ENCODE measurements at places on chromosomes 7 and 10. TPM values are rescaled to one million over a fixed set of nuclear protein-coding genes. Genes with fewer than 3 reads are reported as not detected.

DNA sequence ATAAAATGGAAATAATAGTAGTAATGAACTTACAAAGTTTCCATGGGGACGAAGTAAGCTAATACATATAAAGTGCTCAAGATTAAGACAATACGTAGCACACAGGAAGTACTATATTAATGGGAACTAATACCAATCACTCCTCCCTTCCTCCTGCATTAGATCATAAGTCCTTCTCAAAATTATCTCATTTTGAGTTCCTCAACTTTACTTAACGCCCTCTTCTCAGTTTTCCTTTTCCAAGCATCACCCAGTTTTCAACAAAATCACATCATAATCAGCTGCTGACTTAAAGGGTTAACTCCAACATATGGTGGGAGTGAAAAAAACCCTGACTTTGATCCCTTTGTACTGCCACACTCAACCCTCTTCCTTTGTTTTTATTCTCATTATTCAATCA lies 24.4 kb downstream of the JMJD1C start:
- no peak for DNase-seq

GRCh38 chr10:72254813-72255568 lies 18.7 kb upstream of the DDIT4 start:
- DNase-seq: no peak

DNA sequence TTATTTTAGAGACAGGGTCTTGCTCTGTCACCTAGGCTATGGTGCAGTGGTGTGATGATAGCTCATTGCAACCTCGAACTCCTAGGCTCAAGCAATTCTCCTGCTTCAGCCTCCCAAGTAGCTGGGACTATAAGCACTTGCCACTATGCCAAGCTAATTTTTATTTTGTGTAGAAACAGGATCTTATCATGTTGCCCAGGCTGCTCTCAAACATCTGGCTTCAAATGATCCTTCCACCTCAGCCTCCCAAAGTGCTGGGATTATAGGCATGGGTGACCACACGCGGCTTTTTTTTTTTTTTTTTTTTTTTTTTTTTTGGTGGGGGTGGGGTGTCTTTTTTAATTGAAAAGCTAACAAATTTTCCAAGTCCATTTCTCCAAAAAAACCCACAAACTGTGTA lies 18.4 kb downstream of the HPS6 start:
- DNase-seq: no peak

GRCh38 chr10:54800741-54801421 lies at the start of gene PCDH15:
Gene PCDH15, minus strand, starts transcription at chr10:54801231. Its CDS starts 136,969 bp downstream, at chr10:54664262.
- peak; percentile 38 for DNase-seq

GRCh38 chr7:22487978-22488642 lies 11.9 kb downstream of the STEAP1B start:
- DNase-seq: no peak

DNA sequence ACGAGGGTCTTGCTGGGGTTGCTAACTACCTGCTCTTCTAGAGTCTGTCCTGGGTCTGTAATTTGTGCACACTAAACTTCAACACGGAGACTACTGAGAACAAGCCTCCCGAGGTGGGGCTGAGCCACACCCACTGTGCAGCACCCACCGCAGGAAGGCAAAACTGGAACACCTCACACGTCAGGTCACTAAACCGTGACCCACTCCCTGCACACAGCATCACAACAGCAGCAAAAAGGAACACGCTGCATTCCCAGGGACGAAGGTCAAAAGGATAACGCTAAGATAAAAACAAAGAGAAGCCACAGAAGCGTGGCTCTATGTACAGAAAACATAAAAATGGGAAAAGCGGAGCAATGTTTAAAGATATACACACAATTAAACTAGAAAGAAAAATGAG lies 170.1 kb downstream of the MAD1L1 start:
- DNase-seq: no peak

DNA sequence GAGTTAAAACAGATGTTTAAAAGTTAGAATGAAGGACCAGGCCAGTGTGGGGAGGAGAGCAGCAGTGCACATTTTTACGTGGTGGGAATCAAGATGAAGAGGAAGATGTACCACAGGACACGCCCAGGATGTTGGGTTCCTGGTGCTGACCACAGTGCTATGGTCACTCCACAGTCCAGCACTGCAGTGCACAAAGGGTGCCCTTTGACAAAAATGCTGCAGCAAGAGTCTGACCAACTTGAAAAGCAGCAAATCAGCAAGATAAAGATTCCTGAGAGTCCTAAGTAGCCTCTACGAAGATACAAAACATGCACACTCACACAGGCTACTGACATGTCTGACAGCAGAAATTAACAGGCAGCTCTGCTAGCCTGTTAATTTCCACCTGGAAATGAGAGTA lies 107.1 kb downstream of the PIP4K2A start:
- DNase-seq: no peak

- DNase-seq: no peak
Measured at GRCh38 chr10:13317474-13317873, 17.6 kb upstream of the PHYH start.

- DNase-seq: no peak
Measured at GRCh38 chr7:158366916-158367633, 220.5 kb downstream of the PTPRN2 start.

- no peak for DNase-seq
Measured at GRCh38 chr7:730501-731439, 3.7 kb upstream of the PRKAR1B start.

DNA sequence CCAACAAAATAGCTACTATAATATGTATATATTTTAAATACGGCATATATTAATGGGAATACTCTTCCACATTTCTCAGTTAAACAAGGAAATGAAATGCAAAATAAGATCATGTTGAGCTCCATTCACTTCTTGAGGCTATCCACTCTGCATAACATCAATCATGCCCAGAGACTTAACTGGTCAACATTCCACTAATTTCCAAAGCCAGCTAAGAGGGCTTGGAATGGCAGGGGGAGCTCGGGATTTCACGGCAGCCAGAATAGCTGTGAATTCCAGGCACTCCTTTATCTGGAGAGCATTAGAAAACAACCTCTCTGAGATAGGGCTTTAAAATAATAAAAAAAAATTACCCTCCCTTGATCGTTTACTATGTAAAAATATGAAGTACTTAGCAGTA lies 194.9 kb upstream of the CDCA7L start:
- DNase-seq: no peak

GRCh38 chr10:86758189-86759072 lies 2.0 kb downstream of the BMPR1A start:
- no peak for DNase-seq

- DNase-seq: no peak
Measured at GRCh38 chr7:131108212-131108940, 219.3 kb upstream of the MKLN1 start.

GRCh38 chr10:124092860-124093773 lies at the start of gene CHST15:
Gene CHST15, minus strand, starts transcription at chr10:124093598. Its CDS starts 47,386 bp downstream, at chr10:124046212.
- DNase-seq: no peak

DNA sequence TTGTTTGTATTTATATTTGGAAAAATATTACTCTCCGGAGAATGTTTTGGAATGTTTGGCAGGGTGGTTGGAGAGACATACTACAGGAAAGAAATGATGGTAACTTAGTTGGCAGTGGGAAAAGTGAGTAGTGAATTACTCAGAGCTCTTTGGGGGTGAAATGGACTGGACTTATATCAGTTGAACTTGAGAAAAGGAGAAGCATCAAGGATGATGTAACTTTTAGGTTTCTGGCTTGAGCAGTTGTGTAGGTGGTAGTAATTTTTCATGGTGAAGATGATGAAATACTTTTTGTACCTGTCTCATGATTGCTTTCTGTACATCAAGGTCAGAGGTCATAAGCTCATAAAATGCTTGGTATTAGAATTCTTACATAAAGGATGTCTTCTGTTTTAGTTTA lies 617.2 kb downstream of the AUTS2 start:
- DNase-seq: no peak

DNA sequence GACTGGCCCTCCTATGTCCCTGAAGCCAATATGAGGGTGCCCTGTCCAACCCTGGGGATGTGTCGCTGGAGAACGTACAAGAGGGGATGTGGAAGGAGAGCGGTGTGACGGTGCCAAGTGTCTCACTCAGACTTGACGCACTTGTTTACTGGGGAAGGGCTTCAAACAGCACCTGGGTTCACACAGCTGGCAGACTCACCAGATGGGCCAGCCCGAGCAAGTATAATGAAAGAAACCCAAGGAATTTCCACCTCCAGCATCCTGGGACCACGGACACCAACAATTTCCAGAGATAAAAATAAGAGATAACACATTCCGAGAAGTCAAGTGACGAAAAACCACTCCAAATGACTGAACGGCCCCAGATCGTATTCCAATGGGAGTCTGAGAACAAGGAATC lies 5.3 kb downstream of the ATP5MF start:
- no peak for DNase-seq

DNA sequence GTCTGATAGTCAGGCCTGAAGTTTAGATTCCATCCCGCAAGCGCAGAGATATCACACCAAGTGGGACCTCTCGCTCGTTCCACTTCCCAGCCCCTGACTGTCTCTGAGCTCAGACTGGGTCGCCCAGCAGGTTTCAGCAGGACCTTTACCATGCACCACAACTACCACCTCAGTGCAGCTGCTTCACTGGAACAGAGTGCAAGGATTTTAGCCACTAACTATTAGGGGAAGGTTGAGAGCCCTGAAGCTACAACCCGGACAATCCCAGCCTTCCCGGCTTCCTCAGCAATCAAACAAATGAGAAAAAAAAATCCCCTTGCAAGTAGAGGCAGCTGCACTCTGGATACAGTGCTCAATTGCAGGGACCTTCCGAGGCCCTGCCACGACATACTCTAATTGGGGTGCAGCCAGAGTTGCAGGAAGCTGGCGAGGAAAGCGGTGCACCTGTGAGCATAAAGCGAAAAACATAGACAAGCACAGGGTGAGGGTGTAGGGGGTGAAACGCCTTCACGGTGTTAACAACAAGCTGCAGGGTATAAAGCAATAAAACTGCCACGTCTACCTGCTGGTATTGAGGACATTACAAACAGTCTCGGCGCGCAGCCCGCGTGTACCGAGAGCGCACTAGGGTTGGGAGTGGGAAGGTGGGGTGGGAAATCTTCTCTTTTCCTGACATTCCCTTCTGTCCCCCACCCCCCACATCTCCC lies 2.6 kb upstream of the DLX6 start:
- no peak for DNase-seq

- no peak for DNase-seq
Measured at GRCh38 chr7:11315666-11316258, 342.1 kb downstream of the PHF14 start.

DNA sequence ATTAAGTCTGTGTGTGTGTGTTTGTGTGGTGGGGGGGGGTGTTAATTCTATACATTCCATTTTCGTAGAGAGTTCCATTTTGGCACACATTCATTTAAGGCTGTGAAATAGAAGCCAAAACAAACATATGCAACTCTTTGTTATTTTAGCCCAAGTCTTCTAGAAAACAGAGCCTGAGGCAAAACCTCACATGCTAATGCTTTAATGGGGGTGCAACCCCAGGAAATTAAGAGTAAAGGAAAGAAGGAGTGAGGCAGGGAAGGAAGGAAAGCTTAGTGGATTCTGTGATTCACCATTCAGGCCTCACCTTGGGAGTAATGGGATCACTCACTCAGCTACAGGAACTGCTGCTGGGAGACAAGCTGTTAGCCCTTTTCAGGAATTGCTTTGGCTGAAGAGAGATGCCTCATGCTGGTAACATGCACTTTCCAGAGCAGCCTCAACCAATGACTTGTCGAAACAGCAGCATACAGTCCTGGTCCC lies 73.0 kb upstream of the CTTNBP2 start:
- DNase-seq: no peak

DNA sequence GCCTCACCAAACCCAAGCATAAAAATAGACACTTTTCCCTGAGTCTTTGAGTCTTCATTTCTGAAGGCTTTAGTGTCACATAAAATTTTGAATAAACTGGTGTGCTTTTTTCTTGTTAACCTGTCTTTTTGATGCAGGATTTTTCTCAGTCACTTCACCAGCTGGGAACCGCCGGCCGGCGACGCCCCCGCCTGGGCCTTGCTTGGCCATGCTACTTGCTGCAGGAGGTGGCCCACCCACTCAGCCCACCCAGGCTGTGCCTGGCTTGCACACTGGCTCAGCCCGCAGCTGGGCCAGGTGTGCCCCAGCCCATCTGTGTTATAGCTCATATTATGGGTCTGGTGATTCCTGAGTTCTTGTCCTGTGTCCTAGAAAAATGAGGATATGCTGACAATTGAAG lies 247.4 kb upstream of the CACNA2D1 start:
- DNase-seq: no peak

DNA sequence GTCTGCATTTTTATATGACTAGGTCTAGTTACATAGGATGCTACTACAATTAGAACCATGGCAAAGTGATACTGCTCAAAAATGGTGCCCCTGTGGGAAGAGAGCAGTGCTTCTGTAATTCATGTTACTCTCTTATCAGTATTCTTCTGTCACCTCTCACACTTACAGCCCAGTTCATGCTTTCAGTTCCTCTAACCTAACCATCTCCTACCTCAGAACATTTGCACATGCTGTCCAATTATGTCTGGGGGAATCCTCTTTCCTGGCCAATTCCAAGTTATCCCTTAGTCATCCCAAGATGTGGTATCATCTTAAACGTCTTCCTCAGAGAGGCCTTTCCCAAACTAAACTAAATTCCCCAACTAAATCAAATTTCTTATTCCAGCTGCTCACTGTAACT lies 190.2 kb downstream of the RELN start:
- no peak for DNase-seq

- DNase-seq: no peak
Measured at GRCh38 chr10:72784551-72785351, 92.8 kb downstream of the MCU start.

GRCh38 chr10:86329093-86329710 lies 37.4 kb downstream of the GRID1 start:
- DNase-seq: no peak

C10orf67 gene
- 2.3 TPM for polyA plus RNA-seq

HECW1 gene
- polyA plus RNA-seq: 7.9 TPM

FOXI2 gene
- polyA plus RNA-seq: 1.7 TPM

AKR1B1 gene
- 117 TPM for polyA plus RNA-seq

GIGYF1 gene
- polyA plus RNA-seq: 30.1 TPM

PPP1R9A gene
- polyA plus RNA-seq: 32.3 TPM

VAX1 gene
- polyA plus RNA-seq: not detected

ACTL6B gene
- polyA plus RNA-seq: not detected

MCU gene
- 55.1 TPM for polyA plus RNA-seq

SPDYE5 gene
- polyA plus RNA-seq: 1.0 TPM

HGF gene
- 2.1 TPM for polyA plus RNA-seq

IKZF1 gene
- polyA plus RNA-seq: 1.2 TPM

CFAP70 gene
- polyA plus RNA-seq: 14.1 TPM

STMP1 gene
- 89.5 TPM for polyA plus RNA-seq

MIOS gene
- 51.4 TPM for polyA plus RNA-seq

Measured in right renal cortex interstitium (tissue), 3 donors.